H7 (cell line): ENCODE measurements at places on chromosomes 6 and 20.

GRCh38 chr20:61746781-61747180 is 318.9 kb downstream of the TAF4 start:
- no peak for DNase-seq

GRCh38 chr6:106167096-106167814 is 81.1 kb downstream of the PRDM1 start:
- DNase-seq, result no peak

DNA sequence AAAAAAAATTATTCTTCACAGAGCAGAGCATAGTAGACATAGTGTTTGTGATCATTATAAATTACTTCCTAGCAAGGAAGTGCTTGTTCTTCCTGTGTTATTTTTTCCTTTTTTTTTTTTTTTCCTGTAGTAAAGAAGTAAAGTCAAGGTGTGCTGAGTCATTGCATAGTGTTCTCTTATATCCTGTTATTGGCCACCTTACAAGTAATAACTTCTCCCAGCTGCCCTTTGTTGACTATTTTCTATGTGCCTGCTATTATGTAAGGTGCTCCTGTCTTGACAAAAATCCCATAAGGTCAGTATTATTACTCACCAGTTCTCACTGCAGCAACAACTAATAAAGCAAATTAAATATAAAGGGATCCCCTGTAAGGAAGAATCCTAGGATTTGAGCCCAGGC is 195.3 kb downstream of the GJA1 start:
- no peak for DNase-seq

GRCh38 chr6:139627091-139627490 is 252.6 kb upstream of the CITED2 start:
- peak; percentile 66 for DNase-seq

DNA sequence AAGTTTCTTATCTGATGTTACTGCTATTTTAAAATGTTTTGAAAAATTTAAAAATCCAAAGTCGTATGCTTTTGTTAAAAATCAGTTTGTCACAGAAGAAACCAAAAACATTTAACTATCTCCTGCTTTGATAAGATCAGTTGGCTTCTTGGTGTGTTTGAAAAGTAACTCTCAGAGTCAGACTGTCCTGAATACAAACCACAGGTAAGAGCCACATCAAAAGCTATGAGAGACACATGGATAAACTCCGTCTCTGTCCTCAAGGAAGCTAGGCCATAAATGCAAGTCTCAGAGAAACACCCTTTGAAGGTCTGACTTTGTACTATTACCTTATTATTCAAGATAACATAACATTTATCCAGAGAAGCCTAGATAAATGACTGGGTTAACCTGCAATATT is 7.7 kb downstream of the HBS1L start:
- no peak for DNase-seq

DNA sequence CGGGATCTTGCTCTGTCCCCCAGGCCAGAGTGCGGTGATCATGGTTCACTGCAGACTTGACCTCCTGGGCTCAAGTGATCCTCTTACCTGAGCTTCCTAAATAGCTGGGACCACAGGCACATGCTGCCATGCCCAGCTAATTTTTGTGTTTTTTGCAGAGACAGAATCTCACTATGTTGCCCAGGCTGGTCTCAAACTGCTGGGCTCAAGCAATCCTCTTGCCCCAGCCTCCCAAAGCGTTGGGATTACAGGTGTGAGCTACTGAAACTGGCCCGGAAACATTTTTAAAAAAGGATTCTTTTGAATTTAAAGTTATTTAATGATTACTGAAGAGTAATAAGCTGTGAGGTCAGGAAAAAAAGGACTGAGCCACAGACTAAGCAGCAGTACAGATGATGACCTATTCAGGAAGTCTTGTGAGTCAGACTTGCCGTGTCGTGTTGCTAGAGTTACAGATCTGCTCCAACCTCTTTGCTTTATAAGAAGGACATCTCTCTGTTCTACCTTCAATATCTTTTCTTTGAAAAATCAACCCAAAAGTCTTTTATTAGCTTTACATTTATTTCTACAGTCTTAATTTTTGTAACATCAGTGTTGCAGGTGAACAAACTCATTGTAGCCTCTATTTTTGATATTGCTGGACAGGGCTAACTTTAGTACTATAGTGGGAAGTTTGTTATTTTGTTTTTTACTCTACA is 108.7 kb downstream of the NCOA3 start:
- DNase-seq, result no peak

DNA sequence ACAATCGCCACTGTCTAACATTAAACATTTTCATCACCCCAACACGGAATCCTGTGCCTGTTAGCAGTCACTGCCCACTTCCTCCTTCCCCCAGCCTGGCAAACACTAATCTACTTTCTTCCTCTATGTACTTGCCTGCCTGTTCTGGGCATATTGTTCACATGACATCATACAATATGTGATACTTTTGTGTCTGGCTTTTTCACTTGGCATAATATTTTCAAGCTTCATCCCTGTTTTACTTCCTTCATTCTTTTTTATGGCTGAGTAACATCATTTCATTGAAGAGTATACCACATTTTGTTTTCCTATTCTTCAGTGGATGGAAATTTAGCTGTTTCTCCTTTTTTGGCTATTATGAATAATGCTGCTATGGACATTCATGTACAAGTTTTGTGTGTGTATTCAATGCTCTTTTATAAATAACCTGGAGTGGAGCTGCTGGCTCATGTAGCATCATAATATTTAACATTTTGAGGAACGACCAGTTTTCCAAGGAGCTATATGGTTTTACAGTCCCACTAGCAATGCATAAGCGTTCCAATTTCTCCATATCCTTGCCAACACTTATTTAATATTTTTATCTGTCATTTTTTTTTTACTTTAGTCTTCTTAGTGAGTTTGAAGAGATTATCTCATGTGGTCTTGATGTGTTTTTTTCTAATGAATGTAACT is 360.1 kb downstream of the HDGFL1 start:
- DNase-seq, result no peak

- DNase-seq, result no peak
These were observed 15.5 kb downstream of the LY86 start for GRCh38 chr6:6604015-6604414.

- DNase-seq, result no peak
These were observed 22.5 kb upstream of the RIPK1 start for GRCh38 chr6:3045777-3046176.

DNA sequence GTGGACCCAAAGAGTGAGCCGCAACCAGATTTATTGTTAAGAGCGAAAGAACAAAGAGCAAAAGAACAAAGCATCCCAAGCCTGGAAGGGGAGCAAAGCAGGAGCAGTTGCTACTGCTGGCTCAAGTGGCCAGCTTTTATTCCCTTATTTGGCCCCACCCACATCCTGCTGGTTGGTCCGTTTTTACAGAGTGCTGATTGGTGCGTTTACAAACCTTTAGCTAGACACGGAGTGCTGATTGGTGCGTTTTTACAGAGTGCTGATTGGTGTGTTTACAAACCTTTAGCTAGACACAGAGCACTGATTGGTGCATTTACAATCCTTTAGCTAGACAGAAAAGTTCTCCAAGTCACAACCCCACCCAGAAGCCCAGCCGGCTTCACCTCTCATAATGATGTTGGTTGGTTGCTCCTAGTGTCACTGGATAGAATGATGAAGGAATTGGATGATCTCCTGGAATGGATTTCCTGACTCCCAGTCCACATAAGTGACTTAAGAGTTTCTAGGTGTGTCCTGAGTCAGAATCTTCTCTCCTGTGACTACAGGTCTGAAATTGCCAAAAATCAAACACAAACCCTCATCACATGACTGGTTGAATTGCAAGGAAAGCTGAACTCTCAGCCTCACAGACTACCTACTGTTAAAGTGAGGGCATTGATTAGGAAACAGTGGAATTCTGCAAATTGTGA is 52.1 kb upstream of the CAP2 start:
- DNase-seq, result no peak

GRCh38 chr6:105273589-105273988 is 93.8 kb upstream of the POPDC3 start:
- peak; percentile 17 for DNase-seq

GRCh38 chr6:138012682-138013081 is 94.5 kb downstream of the PERP start:
- DNase-seq, result no peak

- DNase-seq, result peak; percentile 27
These were observed 20.3 kb downstream of the PACSIN1 start for GRCh38 chr6:34486106-34486740.
